Karpas-422 (cell line): ENCODE measurements at places on chromosomes 6 and 20. TPM values are rescaled to one million over a fixed set of nuclear protein-coding genes. Genes with fewer than 3 reads are reported as not detected.

DNA sequence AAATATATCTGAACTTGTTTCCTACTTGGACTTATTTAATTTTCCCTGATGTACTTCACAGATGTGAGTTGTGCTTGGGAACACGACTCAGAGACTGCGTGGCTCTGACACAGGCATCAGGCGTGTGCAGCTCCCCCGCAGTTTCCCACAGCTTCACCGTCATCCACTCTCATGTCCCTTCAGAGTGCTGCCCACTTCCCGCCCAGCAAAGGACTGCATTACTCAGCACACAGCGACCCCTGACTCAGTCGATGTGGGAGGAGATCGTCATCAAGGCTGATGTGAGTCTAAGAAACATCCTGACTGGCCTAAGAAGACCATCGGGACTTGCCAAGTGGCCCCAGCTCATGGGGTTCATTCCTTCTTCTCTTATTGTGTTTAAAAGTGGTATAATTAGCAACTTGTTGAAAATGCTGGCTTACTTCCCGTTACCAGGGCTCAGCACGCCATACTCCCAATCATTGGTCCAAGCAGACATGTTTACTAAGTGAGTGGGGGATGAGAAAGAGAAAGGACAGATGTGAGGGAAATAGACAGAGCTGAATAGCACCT, 539.4 kb upstream of the JARID2 start:
- no peak for DNase-seq
- H3K27me3 ChIP-seq = 0 out of 2 replicates have a peak, but pooled peaks cover 2% of the 10 kb centered on the region
- H3K4me3 ChIP-seq = no peak overlapping the region
- no peaks in the 10 kb centered on the region for H3K36me3 ChIP-seq

GRCh38 chr20:50335866-50336265, 145.2 kb downstream of the CEBPB start:
- no peak for DNase-seq
- H3K27ac ChIP-seq = no peak overlapping the region
- H3K36me3 ChIP-seq = no peaks in the 10 kb centered on the region
- no peaks in the 10 kb centered on the region for H3K27me3 ChIP-seq
- no peak overlapping the region for H3K4me3 ChIP-seq

GRCh38 chr20:19802492-19803158, 44.6 kb downstream of the RIN2 start:
- no peaks in the 10 kb centered on the region for H3K27me3 ChIP-seq
- H3K36me3 ChIP-seq = no peaks in the 10 kb centered on the region
- peaks cover 20% of the 10 kb centered on the region for H3K4me1 ChIP-seq
- H3K4me3 ChIP-seq = no peak overlapping the region

DNA sequence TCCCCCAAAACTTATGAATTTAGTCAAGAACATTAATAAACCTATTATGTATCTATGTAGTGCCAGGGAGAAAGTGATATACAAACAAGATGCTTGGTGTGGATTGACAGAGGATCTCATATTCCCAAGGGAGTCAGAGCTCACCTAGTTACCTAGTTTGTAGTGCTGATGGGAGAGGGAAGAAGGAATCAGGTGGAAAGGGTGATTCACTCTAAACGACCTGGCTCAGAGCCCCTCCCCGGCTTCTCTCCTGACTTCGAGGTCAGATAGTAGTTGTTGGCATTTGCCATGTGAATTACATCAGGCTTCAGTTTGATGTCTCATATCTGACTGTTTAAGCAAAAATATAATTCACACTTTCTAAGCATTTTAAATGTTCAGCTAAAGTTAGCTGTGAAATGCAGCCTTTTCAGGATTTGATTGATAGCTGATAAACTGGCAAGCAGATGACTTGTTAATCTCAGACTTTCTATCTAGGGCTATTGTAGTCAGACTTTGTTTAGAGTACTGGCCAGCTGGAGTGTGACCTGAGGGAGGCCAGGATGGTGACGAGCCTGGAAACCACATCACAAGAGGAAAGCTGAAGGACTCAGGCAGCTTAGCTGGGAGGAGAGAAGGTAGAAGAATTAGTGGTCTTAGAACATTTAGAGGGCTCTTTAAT, 123.7 kb downstream of the AKAP7 start:
- no peak for DNase-seq
- H3K27me3 ChIP-seq = no peaks in the 10 kb centered on the region
- H3K27ac ChIP-seq = no peak overlapping the region
- H3K4me1 ChIP-seq = no peaks in the 10 kb centered on the region
- no peaks in the 10 kb centered on the region for H3K36me3 ChIP-seq
- no peak overlapping the region for H3K4me3 ChIP-seq

Gene CCDC170
- not detected in 2 replicates for total RNA-seq
